ENCODE measurements at places on chromosomes 2 and 18.

GRCh38 chr2:27427863-27428212 is 593 bp upstream of the NRBP1 start:
- no peak for DNase-seq

- peak; percentile 26 for DNase-seq
These were observed 30.1 kb upstream of the ZNF516 start for GRCh38 chr18:76524900-76525698.

DNA sequence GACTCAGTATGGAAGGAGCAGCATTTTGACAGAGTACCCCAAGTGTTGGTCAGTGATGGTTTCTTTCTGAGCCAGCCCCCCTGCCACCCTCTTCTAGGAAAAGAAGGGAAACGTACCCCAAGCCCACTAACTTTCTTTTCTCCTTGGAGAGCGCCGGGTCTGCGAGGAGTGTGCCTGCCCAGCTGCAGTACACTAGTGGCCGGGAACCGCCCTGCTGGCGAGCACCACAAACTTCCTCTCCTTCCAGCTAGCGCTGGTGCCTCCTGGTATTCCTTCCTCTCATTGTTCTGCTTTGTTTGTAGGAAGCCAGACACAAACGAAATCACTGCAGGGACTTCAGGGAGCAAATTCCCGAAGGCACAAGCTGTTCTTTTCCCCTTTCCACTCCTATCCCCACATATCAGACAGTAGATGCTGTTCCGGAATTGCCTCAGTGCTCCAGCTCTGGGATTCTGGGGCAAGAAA is 1.8 kb downstream of the CCDC85A start:
- DNase-seq: no peak

DNA sequence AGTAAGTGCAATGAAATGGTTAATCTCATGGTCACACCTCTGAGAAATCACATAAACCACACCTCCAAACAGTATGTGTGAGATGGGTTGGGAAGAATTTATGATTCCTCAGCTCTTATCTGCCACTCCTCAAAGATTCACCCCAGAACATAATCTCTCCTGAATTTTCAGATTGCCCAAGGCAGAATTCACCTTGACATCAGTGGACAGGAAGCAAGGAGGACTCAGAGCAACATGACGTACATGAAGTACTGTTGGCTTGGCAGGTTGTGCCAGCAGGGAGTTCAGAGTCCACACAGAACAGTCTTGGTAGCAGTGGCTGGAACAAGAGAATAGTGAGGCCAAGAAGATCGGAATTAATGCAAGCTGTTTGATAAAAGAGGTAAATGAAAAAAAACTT is 31.7 kb upstream of the CYBRD1 start:
- DNase-seq: no peak

- no peak for DNase-seq
These were observed 111.1 kb downstream of the AP1S3 start for GRCh38 chr2:223725986-223726970.

GRCh38 chr2:111235192-111236015 is 114.7 kb downstream of the BCL2L11 start:
- DNase-seq: no peak

GRCh38 chr18:80124131-80124530 is 15.1 kb downstream of the ADNP2 start:
- DNase-seq: no peak
